ENCODE measurements at places on chromosomes 2 and 18.

- no peak for DNase-seq
Observed at GRCh38 chr2:28291811-28292440, 100.7 kb upstream of the FOSL2 start.

GRCh38 chr2:105734762-105735538, 9.8 kb upstream of the NCK2 start:
- no peak for DNase-seq

GRCh38 chr2:47644351-47644750, 138.6 kb upstream of the MSH6 start:
- peak; percentile 76 for DNase-seq

- DNase-seq = no peak
Observed at GRCh38 chr18:62981566-62981965, 266.2 kb downstream of the PHLPP1 start.

- DNase-seq = no peak
Observed at GRCh38 chr2:127305990-127306585, 12.1 kb upstream of the ERCC3 start.

GRCh38 chr18:47420130-47420529, 168.7 kb upstream of the SKOR2 start:
- DNase-seq = no peak

DNA sequence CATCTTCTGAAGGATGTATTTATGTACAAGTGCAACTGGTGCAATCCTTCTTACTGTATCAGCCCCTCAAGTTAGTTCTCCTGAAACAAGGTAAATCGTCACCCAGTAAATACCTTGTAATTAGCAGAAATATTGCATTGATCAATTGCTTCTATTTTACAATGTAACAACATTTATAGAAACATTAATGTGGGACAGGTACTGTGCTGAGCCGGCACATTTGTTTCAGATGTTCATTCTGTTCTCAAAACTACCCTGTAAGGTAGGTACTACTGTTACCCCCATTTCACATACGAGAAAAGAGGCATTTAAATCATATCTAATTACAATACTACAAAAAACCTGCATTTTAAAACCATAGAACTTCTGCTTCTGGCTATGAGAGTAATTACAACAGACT, 19.5 kb downstream of the RTN4 start:
- DNase-seq = no peak

GRCh38 chr2:8753609-8754008, 71.8 kb downstream of the ID2 start:
- DNase-seq = no peak

GRCh38 chr2:14951569-14952285, 319.2 kb downstream of the LRATD1 start:
- no peak for DNase-seq

- DNase-seq = no peak
Observed at GRCh38 chr2:24205131-24205530, 30.3 kb downstream of the FAM228A start.

DNA sequence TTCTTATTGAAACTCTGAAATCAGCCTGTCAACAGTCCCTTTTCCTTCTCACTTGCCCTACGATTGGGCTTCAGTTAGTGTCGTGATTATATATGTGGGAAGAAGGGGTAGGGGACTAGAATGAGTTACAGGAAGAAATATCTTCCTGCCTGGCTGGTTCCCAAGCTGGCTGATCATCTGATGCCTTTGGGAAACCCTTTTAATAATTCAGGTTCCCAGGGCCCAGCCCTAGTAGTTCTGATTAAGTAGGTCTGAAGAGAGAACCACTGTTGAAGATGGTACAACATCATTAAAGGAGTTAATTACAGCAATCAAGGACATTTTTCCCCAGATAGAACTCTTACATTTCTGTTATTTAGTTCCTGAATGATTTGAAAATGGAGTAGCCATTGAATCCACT, 110.1 kb upstream of the EML6 start:
- DNase-seq = no peak

DNA sequence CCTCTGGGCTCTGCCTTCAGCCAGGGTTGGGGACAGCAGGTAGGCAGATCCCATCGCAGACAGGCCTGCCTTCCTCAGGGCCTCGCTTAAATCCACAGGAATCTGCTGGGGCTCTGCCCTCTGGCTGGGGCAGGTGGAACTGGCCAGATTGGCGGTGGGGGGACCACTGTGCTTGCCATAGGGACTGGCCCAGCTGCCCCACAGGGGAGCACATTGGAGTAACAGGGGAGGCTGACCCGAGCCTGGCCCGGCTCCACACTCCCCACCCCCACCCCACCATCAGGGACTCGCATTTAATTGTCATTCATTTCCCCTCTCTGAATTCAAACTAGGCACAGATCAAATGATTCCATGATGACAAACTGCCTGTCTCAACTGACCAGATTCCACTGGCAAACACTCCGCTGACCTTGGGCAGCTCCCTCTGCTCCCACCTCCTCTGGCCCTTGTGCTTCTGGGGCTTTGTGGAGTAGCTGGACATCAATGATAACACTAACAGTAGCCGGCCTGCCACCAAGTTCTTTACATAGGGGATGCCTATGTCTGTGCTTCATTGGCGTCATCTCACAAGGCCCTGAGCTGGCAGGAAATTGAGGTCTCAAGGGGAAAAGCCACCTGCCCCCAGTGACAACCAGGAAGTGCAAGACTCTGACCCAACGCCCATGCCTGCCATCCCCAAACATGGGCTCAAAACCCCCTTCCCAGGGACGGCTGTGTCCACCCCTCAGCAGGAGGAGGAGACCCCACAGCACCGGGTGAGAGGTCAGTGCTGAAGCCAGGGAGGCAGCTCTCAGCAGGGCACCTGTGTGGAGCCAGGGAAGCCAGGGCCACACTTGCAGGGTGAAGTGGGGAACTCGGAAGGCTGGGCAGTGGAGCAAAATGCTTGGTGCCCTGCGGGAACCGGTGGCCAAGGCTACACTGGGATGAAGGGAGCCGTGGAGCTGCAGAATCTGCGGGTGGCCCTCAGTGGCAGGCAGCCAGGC, 2.1 kb upstream of the B3GNT7 start:
- no peak for DNase-seq

DNA sequence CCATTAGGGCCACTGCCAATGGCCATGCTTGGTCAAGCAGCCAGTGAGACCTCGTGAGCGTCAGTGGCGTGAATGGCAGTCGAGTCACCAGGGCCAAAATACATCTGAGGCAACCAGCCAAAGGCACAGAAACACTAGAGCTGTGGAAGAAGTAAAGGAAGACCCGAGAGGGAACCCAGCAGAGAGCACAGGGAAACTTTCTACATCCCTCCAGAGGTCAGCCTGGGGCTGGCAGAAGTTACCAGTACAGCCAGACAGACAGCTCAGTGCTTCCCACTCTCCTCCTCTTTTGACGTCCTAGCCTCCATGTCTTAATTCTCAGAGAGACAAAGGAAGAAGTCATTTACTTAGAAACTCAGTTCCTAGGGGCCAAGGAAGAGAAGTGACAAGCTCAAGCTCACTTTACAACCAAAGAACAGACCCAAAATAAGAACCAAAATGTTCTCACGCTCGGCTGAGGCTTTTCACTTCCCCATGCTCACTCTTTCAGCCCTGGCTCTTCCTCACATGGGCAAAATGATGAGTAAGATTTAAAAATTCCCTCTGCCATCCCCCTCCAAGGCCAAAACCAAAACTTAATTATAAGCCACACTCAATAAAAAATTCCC, 8.7 kb downstream of the CYRIA start:
- DNase-seq = peak; percentile 38

GRCh38 chr2:240459401-240460252, 24.2 kb downstream of the GPC1 start:
- DNase-seq = no peak

DNA sequence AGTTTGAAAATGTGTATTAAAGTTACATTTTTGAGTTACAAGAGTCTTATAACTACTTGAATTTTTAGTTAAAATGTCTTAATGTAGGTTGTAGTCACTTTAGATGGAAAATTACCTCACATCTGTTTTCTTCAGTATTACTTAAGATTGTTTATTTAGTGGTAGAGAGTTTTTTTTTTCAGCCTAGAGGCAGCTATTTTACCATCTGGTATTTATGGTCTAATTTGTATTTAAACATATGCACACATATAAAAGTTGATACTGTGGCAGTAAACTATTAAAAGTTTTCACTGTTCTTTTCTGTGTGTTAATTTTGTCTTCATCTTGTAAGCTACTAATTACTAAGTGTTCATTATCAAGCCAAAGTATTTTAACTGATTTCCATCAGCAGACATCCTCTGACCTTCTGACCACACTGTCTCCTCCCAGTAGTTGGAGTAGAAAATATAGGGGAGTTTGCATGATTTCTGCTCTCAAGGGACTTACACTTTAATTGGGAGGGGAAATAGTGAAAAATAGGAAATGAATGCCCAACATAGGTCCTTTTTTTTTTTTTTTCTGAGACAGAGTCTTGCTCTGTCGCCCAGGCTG, 4.3 kb downstream of the PMAIP1 start:
- no peak for DNase-seq

DNA sequence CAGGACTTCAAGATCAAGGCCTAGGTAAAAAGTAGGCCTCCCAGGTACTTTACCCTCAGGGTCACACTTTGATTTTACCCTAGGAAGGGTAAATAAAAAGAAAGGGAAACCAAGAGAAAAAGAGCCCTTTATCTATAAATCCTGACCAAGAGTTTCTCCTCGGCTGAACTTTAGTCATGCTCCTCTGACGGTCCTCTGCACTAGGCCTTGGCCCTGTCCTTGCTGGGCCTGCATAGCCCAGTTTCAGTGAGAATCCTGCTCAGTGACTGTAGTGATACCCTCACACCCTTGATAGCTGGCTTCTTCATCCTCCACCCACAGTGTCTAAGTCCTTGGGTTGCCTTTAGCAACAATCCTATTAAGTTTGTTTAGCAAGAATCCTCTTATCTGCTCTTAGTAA, 20.5 kb upstream of the ITSN2 start:
- DNase-seq = no peak

DNA sequence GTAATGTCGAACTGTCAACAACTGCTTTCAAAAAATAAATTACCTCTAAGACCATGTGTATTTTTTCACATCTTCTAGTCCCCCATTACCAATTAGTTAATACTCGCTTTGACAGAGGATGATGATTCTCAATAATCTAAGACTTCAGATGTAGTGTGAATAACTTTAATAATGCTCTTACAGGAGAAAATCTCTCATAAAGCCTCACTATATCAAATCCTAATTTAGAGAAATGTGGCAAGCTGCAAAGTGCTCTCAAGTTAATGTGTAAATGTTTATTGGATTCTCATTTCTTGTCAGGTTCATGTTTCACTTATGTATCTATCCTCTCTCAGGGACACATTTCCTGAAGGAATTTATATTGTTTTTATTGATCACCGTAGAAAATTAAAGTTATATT, 223.9 kb downstream of the CDH7 start:
- no peak for DNase-seq

DNA sequence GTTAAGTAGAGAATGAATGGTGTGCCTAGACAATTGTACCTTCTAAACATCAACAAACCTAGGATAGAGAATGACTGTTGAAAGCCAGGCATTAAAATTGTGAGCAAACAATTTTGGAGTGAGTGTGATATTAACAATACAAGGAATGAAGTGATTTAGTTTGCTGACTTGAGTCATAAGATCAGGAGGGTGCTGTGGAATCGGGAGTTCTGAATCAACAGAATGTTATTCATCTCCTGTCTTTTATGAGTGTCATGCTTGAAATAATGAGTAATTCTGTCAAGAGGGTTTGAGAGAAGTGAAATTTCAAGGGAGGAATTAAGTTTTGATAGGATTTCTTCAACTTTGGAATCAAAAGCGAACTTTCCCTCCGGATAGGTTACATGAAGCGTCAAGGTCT, 214.4 kb upstream of the DSEL start:
- no peak for DNase-seq

GRCh38 chr2:114699423-114699944, 257.0 kb downstream of the DPP10 start:
- no peak for DNase-seq

- DNase-seq = no peak
Observed at GRCh38 chr2:98869870-98870269, 66.2 kb downstream of the CRACDL start.

- DNase-seq = no peak
Observed at GRCh38 chr18:73981796-73982195, 165.8 kb downstream of the FBXO15 start.

- no peak for DNase-seq
Observed at GRCh38 chr2:217077831-217078407, 218.1 kb upstream of the TNP1 start.

GRCh38 chr2:150325656-150326314, 161.7 kb downstream of the RND3 start:
- DNase-seq = no peak

- no peak for DNase-seq
Observed at GRCh38 chr2:226256709-226257376, 542.8 kb downstream of the IRS1 start.

DNA sequence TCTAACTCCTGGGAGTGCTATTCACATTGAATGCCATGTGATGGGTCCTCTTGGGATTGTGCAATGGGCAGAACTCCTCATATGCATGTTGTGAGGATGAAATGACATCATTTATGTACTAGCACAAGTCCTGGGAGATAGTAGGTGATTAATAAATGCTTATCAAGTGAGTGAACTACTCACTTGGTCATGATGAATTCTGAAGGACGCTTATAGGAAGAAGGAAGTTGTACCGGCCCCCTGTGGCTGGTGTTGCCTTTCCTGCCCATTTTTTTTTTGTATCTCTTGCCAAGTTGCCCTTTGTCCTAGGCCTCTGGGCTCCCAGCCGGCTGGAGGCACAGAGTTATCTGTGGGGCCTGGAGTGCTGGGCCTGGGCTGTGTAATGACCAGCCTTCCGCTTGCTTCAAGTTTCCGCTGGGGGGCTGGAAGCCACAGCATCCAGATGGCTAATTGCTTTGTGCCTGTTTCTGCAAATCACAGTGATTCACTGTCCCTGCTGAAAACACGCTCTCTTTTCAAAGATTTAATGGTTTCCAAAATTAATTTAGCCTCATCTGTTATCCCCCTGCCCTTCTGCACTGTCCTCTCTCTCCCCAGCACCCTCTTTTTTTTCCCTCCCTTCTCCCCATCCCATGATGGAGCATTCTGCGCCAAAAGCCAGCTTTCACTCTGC, 33.7 kb upstream of the MRPL33 start:
- DNase-seq = no peak

DNA sequence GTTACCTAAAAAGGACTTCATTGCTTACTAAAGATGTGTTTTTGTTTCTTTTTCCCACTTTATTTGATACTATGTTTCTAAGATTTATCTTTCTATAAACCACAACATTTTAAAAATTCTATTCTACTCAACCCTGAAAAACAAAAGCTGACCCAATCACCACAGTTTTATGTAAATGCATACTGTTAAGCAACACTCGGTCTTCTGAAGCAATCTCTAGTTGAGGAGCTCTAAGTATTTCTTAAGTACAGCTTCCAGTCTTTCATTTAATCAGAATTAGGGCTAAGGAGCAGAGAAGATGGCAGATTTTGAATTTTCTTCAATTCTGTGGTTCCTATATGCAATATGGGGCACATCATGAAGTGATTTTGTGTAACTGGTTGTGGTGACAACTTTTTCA, 72.2 kb upstream of the SLC4A10 start:
- DNase-seq = no peak

DNA sequence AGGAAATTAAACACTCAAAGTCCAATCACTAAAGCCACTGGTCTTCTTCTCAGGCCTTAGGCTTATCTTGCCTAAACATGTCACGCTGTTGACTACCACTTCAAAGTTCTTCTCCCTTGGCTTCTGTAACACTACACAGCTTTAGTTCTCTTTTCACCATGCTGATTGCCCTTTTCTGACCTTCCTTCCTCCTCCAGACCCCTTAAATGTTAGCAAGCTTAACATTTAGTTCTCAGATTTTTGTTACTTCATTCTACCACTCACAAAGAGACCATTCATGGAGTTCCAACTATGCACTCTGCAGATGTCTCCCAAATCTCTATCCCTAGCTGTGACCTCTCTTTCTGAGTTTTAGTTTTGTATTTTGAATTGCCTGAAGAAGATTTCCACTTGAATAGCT, 64.4 kb downstream of the TTC21B start:
- DNase-seq = no peak
